Stimulated activated CD4-positive, alpha-beta T cell treated with anti-CD3 and anti-CD28 coated beads, Interleukin-4, amount 100 ng/mL, for 48 hours (primary cell): ENCODE measurements at places on chromosomes 12 and 14.

- no peak for DNase-seq
These were observed 131.9 kb downstream of the GPR135 start for GRCh38 chr14:59333235-59333634.

DNA sequence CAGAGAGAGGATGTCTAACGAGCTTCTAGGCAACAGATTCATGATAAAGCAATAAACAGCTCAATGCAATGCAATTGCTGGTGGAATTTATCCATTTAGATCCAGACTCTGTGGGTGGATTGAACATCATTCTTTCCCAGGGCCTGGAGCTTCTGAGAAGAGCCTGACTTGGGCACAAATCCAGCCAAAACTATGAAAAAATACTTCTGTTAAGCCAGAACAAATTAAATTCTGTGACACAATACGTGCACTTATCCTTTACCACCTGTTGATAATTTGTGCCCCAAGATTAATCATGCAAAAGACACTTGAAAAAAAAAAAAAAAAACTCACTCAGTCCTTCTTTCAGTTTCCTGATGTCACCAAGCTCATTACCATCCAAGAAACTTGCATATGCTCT lies 446.0 kb upstream of the DCN start:
- DNase-seq: no peak

DNA sequence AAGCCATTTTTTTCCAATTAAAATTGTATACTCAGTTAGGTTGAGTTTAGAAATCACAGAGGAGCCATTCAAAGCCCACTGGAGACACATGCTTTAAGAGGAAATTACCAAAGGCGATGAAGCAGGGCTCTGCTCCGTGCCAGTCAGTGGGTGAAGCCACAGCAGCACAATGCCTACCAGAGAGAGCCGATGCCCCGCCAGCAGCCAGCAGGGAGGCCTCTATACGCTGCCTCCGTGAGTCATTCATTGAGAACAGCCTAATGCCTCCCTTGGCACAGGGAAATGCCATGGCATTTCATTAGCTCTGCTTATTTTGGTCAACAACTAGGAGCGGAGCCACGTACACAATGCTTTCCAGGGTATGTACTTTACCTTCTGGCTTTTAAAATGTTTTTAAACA lies 197.8 kb upstream of the FRMD6 start:
- no peak for DNase-seq

DNA sequence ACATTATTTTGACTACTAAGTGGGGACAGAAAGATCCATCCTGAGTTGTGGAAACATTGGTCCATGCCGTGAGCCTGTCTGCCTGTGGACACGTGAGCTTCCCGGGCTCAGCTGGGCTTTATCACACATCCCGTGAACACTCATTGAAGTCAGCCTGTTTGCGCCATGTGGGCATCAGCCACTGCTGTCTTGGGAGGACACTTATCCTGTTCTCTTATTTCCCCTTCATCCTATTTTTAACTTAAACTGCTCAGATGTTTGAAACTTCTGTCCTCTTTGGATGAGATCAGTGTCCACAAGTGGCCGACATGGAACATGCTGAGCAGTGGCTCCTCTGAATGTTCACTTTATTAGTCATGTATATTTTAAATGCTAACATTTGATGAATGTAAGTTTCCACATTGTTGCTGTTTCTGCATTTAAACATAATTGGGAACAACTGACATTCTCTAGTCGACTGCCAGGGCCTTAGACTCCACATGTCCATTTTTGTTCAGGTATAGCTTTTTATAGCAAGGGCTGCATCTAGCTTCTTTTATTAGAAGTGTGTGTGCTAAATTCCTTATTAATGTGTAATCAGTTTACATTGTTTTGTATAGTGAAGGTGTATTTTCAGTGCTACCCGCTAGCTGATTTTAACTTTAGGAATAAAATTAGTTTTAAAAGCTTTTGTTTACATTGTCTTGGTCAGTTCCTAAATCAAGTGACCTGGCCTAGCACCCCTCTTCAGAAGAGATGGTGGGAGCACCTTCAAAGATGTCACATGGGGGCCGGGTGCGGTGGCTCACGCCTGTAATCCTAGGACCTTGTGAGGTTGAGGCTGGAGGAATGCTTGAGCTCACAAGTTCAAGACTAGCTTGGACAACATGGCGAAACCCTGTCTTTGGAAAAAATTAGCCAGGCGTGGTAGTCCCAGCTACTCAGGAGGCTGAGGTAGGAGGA lies 24.0 kb downstream of the RNF34 start:
- DNase-seq: no peak

DNA sequence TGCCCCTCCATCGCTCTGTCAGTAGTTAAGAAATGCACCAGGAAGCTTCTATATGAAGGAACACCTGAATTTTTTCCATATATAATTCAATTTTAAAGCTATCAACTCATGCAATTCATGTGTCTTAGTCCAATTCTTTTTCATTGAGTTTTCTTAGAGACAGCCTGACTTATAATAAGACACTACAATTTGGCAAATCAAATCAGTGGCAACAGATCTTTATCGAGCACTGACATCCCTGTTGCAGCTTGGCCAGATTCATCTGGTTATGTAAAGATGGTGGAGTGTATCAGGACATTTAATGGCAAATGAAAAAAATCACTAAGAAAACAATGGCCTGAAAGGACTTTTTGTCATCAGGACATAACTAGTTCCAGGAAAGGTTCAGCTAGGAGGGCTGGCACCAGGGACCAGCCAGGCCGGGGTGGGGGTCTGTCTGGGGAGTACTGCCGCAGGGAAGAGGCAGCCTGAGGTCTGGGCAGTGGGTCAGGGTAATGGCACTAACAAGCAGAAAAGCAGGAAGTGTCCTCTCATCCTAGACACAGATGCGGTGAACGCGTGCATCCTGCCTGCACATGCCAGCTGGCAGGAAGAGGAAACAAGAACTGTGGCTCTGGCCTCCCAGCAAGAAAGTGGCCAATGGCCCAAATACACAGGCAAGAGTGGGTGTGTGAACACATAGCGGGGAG lies 100.5 kb upstream of the LMNTD1 start:
- DNase-seq: no peak

GRCh38 chr12:68977335-68977734 lies 44.4 kb upstream of the CPM start:
- DNase-seq: no peak

DNA sequence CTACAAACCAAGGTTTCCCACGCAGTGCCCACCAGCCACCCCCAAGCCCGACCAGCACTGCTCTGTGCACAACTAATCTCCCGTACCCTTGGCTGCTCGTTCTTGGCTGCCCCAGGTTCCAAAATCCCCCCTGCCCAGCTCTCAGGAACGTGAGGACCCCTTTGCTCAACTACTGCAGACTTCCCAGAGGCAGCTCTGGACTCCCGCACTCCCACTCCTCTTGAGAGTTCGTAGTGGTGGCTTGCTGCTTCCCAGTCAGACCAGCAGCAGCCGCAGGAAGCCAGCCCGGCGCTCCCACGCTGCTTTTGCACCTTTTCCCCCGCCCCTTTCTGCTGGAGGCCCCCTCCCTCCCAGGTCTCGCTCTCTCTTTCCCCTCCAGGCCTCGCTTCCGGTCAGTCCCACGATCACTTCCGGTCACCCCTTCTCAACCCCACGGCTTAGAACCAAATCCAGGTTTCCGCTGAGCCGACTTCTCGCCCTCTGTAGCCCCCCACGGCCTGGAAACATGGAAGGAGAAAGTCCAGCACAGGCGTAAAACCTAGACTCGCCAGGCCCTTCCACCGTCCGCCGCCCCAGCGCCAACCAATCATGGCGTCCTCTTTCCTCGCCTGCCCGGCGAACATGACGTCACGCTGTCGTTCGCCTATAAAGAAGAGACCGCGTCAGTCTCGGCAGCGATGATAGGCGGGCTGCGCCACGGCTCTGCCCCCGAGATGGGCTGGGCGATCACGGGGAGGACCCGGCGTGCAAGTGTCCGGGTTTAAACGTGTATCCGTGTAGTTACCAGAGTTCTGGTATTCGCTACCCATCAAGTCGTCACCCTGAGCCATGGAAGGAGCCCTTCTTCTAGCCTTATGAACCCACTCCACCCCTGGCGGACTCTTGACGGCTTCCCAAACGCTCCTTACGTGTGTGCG lies at the start of gene TFCP2:
Gene TFCP2, minus strand, starts transcription at position 621 of the 917 bp plus-strand sequence. CDS start 713 bp downstream, outside the sequence.
- peak; percentile 92 for DNase-seq

GRCh38 chr12:110591451-110592051 lies 8.4 kb upstream of the PPTC7 start:
- DNase-seq: no peak

DNA sequence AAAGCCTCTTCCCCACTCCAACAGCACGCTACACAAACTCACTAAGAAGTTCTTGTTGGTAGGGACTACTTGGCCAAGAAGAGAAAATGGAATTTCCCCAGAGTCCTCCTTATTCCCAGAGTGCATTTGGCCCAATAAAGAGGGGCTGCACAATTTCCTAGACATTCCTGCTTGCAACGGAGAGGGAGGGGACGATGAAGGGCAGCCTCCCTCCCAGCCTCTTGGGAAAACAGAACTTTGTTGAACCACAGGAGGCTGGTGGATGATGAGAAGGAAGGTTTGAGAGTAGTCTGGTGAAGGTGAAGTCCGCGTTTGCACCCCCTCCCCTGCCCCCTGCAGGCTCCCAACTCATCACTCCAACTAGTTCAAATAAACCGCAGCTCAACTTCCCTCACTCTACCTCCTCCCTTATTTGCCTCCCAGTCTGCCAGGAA lies 19.1 kb upstream of the TBX3 start:
- DNase-seq: no peak

GRCh38 chr12:67045650-67046049 lies 223.5 kb upstream of the CAND1 start:
- DNase-seq: no peak

DNA sequence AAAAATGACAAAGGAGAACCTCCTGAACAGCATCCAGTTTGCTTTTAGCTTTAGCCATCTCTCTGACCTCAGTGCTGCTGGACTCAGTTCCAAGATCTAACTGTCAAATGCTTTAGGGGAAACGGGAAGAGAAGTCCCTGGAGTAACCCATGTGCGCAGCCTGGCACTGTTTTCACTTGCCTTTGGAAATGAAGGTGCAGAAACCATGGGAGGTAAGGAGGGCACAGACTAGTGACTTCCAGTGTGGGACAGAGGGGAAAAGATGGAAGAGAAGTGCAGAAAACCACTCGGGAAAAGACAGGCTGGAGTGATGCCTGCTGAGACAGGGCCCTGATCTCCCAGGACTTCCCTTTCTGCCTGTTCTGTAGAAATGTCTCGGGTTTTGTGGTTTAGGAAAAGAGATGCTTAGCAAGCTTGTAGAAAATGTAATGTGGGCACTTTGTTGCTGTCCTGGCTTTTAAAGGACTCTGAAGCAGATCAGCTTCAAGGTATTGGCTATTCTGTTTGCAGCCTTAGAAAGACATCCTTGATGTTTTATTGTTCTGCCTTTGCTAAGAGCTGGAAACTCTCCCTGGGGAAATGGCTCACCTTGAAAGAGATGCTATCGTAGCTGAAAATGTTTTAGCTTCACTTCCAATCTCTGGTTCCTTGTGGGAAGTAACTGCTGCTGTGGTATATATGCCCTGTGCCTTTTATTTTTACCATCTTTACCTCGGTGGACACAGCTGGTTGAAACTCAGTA lies 124.6 kb upstream of the HIF1A start:
- DNase-seq: no peak

- DNase-seq: no peak
These were observed 40.7 kb downstream of the PPFIBP1 start for GRCh38 chr12:27564612-27565213.

DNA sequence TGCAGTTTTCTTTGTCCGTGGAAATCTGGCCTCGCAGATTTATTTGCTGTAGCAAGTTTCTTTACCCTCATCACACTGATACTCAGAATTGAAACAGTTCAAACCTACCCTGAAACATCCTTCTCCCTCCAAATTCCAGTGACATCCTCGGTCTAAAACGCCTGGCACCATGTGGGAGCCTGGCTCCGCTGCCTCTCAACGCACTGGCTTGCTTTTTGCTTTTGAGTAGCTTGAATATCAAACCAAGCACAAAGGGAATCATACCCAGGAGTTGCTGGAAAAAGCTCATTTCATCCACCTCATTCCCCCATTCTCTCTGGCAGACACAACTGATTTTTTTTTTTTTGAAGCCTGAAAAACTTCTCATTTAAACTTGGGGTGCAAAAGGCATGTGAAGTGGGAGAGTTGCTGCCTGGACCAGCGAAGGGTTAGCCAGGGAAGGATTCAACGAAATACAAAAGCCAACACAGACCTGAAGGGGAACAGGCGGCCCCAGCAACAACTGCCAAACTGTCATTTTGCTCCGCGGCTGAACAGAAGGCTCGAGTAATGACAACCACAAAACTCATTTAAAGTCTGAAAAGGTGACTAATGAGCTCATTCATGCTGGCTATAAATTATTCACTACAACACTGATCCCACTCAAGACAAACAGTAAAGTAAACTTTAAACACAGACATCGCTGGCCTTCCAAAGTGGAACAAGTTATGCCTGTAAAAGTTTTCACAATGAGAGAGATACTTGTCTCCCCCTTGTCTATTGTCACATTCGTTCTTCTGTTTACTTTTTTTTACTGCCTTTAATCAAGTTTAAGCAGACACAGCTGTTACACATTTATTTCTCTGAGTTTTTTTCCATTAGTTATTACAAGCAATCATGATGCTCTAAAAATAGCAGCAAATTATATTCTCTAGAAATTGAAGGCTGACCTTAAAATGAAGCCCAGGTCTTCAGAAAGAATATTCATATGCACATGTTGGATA lies 12.5 kb upstream of the FOXN3 start:
- no peak for DNase-seq

- no peak for DNase-seq
These were observed 38.7 kb upstream of the CRY1 start for GRCh38 chr12:107131832-107132616.

GRCh38 chr14:95395098-95395737 lies 75.5 kb upstream of the CLMN start:
- DNase-seq: no peak

- no peak for DNase-seq
These were observed 202.8 kb upstream of the SOX5 start for GRCh38 chr12:24152270-24152669.

GRCh38 chr14:64620910-64621309 lies 71.1 kb downstream of the PPP1R36 start:
- DNase-seq: no peak

GRCh38 chr12:53048033-53048779 lies 1.7 kb upstream of the TNS2 start:
- DNase-seq: no peak

DNA sequence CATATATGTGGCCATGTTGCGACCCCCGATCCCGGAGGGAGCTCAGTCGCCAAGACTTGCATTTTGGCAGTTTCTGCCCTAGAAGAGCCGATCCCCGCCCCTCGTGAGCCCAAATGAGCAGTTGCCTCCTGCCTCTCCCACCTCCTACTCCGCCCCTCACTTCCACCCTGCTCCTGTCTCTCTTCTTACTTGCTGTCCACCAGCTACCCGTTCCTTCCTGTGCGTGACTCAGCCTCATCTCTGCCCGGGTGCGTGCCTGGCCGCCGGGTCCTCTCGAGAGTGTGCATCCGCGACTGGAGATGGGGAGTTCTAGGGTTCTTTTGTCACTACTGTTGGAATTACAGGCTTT lies 585 bp downstream of the GPATCH2L start:
- peak; percentile 61 for DNase-seq

- DNase-seq: no peak
These were observed 227.0 kb downstream of the PPM1H start for GRCh38 chr12:62707939-62708338.
